ENCODE measurements at places on chromosomes 13 and 19. TPM values are rescaled to one million over a fixed set of nuclear protein-coding genes. Genes with fewer than 3 reads are reported as not detected.

The AXL gene
- 457 TPM for total RNA-seq

The BLVRB gene
- total RNA-seq = 381 TPM

The OR4F17 gene
- total RNA-seq = not detected

The GNG8 gene
- total RNA-seq = not detected

The BST2 gene
- total RNA-seq = 0.29 TPM

The STAP2 gene
- 96.1 TPM for total RNA-seq

The KLK2 gene
- not detected for total RNA-seq

The CLEC17A gene
- not detected for total RNA-seq

The MEF2B gene
- total RNA-seq = not detected

The PLPPR3 gene
- total RNA-seq = 12.7 TPM

The CNN1 gene
- 0.78 TPM for total RNA-seq

The TRPC4 gene
- 0.46 TPM for total RNA-seq

The OR10H1 gene
- total RNA-seq = not detected

The CCDC70 gene
- total RNA-seq = not detected

The GET3 gene
- total RNA-seq = 212 TPM

The FXYD7 gene
- total RNA-seq = not detected

The NEK5 gene
- not detected for total RNA-seq

Data from A172 (cell line).